Activated T-cell treated with anti-CD3 and anti-CD28 coated beads, Interleukin-2, amount 50 U/mL, for 72 hours (primary cell): ENCODE measurements at places on chromosomes 7 and 10. TPM values are rescaled to one million over a fixed set of nuclear protein-coding genes. Genes with fewer than 3 reads are reported as not detected.

GRCh38 chr10:118349235-118349634 is 7.1 kb upstream of the FAM204A start:
- H3K27me3 ChIP-seq, result peaks cover 16% of the 10 kb centered on the region
- H3K27ac ChIP-seq, result no peak overlapping the region
- no peak overlapping the region for H3K4me3 ChIP-seq
- no peaks in the 10 kb centered on the region for H3K4me1 ChIP-seq
- no peak for DNase-seq

ADAM8 gene
- total RNA-seq, result 218 TPM

DNA sequence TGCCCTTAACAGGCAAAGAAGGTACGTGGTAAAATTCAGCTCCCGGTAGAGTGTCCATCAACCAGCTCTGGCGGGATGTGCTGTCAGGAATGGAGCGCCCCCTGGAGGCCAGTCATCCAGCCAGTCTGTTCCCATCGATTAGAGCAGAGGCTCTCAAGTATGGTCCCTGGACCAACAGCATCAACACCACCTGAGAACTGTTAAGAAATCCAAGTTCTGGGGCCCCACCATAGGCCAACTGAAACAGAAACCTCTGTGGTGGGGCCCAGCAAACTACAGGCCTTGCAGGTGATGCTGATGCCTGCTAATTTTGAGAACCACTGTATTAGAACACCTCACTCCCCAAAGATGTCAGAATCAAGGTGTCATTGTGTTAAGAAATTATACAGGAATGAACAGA is 109.2 kb downstream of the DPY19L1 start:
- peaks cover 7% of the 10 kb centered on the region for H3K4me1 ChIP-seq
- H3K27me3 ChIP-seq, result no peaks in the 10 kb centered on the region
- H3K36me3 ChIP-seq, result peaks cover 2% of the 10 kb centered on the region
- DNase-seq, result peak; percentile 61
- no peak overlapping the region for H3K27ac ChIP-seq
- H3K4me3 ChIP-seq, result no peak overlapping the region

CLDN4 gene
- total RNA-seq, result 0.34 TPM

- no peak for DNase-seq
- H3K4me3 ChIP-seq, result no peak overlapping the region
- H3K27ac ChIP-seq, result no peak overlapping the region
- H3K4me1 ChIP-seq, result no peaks in the 10 kb centered on the region
Observed at GRCh38 chr7:4806983-4807597, 31.7 kb downstream of the AP5Z1 start.

DNA sequence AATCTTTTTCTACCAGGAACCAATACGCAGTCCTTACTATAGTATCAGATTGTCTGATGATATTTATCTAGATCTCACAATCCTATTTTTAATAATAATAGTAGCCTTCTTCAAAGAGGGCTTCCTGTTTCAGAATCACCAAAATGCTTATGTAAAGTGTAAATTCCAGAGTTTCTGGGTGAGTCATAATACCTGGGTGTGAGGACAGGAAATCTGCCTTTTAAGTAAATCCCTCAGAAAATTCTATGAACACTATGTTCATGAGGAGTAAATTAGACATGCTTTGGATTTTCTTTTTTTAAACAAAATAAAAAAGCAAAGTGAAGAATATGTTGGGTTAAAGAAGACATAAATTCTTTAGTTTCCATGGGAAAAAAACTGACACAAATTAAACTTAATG is 20.5 kb downstream of the DKK1 start:
- no peak overlapping the region for H3K27ac ChIP-seq
- H3K4me3 ChIP-seq, result no peak overlapping the region
- DNase-seq, result no peak

DNA sequence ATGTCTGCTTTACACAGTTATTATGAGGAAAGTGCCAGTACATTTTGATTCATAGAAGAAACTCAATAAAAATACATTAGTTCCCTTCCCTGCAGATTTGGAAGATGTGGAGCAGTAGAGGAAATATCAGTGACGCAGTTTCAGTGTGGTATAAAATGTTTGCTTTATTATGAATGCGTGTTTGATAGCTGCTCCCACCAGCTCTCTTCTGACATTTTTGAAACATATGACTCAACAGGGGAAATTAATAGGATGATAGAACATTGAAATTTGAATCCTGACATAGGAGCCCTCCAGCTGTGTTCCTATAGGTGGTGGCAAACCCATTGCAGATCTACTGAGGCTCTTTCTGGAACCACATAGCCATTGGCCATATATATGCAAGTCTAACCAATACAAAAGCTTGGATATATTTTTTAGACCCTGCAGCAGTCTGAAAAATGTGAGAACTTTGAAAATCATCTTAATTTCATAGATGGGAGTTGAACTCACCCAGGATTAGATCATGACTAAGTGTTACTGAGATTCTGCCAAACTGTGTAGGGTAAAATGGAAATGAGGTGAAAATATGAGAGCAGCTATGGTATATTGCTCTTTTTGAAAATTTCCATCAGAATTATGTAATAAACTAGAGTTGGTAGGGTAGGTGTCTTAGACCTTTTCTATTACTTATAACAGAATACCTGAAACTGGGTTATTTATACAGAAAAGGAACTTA is 47.8 kb downstream of the BZW2 start:
- H3K36me3 ChIP-seq, result peaks cover 8% of the 10 kb centered on the region
- H3K27me3 ChIP-seq, result no peaks in the 10 kb centered on the region
- no peak overlapping the region for H3K27ac ChIP-seq
- no peaks in the 10 kb centered on the region for H3K4me1 ChIP-seq
- H3K4me3 ChIP-seq, result no peak overlapping the region
- DNase-seq, result no peak

GRCh38 chr10:91743465-91743864 is 54.8 kb upstream of the TNKS2 start:
- no peaks in the 10 kb centered on the region for H3K4me1 ChIP-seq
- H3K27me3 ChIP-seq, result peaks cover 41% of the 10 kb centered on the region
- no peaks in the 10 kb centered on the region for H3K36me3 ChIP-seq
- no peak overlapping the region for H3K4me3 ChIP-seq
- DNase-seq, result no peak

GRCh38 chr7:14598978-14599377 is 303.6 kb downstream of the DGKB start:
- H3K4me3 ChIP-seq, result no peak overlapping the region
- H3K27ac ChIP-seq, result no peak overlapping the region
- no peaks in the 10 kb centered on the region for H3K36me3 ChIP-seq
- no peaks in the 10 kb centered on the region for H3K4me1 ChIP-seq
- DNase-seq, result no peak
- H3K27me3 ChIP-seq, result no peaks in the 10 kb centered on the region
